ENCODE measurements at places on chromosomes 4 and X. TPM values are rescaled to one million over a fixed set of nuclear protein-coding genes. Genes with fewer than 3 reads are reported as not detected.

GRCh38 chrX:111519215-111519614, 7.8 kb downstream of the SERTM2 start:
- DNase-seq = no peak

DNA sequence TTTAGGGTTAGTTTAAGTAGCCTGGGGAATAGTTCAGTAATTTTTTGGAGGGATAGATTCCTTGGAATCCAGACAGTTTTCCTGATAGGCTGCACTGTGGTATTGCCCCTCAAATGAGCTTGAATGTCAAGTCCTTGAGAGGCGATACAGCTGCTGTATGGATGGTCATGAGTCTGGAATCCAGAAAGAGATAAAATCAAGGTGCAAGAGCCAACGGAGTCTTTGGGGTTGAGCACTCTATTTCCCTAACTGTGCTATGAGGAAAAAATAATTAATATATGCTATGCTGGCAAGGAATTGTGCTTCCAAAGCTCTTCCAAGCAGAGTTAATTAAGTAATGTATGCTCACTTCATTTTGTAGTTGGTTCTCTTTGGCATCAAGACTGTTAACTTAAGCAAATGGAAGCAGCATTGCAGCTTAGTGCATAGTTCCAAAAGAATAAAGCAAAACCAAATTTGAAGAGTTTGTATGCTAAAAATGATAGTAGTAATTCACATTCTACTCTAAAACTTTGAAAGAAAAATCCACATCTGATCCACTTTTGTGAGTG, 48.8 kb downstream of the LIMCH1 start:
- no peak for DNase-seq

DNA sequence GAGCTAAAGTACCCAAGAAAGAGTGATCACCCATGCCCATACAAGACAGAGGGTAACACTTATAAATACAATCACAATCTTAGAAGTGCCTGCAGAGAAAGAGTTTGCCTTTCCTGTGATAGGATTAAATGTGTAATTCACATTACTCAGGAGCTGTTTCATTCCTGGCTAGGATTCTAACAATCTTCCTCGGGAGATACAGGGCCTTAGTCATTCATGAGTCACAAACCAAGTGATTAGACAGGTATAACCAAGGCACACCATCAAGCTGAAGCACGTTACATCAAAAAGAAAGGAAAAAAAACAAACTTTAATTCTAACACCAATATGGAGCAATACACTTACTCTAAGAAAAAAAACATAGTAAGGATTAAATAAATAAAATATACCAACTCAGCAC, 14.9 kb downstream of the ABCG2 start:
- DNase-seq = no peak

DNA sequence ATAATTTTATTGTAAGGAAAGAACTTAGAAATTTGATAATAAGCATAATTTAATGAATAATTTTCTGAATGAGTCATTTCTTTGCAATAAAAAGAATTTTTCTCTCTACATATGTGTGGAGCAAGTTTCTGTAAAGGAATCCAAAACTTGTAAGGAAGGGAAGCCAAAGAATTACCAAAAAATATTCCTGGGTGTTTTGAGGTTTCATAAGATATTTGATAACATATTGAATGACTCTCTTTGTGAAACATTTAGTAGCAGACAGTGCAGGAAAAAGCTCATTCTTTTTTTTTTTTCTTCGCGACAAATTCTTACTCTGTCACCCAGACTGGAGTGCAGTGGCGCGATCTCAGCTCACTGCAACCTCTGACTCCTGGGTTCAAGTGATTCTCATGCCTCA, 469.0 kb upstream of the MAGEB2 start:
- no peak for DNase-seq

GRCh38 chr4:7307394-7308099, 115.2 kb downstream of the SORCS2 start:
- no peak for DNase-seq

GRCh38 chr4:170724191-170724590, 634.4 kb upstream of the AADAT start:
- DNase-seq = no peak

The LANCL3 gene
- total RNA-seq = 0.09 TPM

Measured in omental fat pad (tissue), 4 donors.